NCI-H2081 treated with DMSO at 0.1 percent for 48 hours (cell line): ENCODE measurements at places on chromosomes 4 and X.

GRCh38 chrX:20973038-20973437 is 401.2 kb upstream of the CNKSR2 start:
- DNase-seq: no peak

- no peak for DNase-seq
Measured at GRCh38 chrX:134551376-134552048, 91.5 kb downstream of the HPRT1 start.

DNA sequence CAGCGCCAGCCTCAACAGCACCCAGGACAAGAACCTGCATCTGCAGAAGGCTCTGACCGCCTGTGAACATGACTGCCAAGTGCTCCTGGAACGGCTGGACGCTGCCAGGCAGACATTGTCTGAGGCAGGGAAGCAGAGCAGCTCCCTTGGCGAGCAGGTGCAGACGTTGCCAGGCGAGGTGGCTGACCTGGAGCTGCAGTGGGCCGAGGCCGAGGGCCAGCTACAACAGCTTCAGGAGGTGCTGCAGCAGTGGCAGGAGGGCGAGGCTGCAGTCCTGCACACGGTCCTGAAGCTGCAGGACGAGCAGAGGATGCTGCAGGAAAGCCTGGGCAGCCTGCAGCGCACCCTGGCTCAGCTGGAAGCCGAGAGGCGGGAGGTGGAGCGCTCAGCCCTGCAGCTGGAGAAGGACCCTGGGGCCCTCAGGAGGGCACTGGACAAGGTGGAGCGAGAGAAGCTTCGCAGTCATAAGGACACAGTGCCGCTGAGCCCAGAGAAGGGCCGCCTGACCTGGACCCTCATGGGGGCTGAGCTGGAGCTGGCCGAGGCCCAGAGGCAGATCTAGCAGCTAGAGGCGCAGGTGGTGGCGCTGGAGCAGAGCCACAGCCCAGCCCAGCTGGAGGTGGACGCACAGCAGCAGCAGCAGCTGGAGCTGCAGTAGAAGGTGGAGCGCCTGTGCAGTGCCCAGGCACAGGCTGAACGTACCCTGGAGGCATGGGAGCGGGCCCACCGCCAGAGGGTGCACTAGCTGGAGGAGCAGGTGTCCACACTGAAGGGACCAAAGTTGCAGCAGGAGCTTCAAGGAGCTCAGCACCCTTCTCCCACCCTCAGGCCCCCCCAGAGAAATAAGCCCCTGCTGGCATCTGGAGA is 16.4 kb downstream of the SMIM10L2A start:
- DNase-seq: no peak

GRCh38 chr4:97498875-97499274 is 644.4 kb downstream of the STPG2 start:
- DNase-seq: no peak

GRCh38 chrX:21778236-21778635 is 20.3 kb upstream of the SMPX start:
- DNase-seq: no peak

- no peak for DNase-seq
Measured at GRCh38 chr4:5618051-5618960, 90.1 kb downstream of the EVC2 start.

- DNase-seq: no peak
Measured at GRCh38 chrX:1443496-1444075, 9.1 kb downstream of the ASMTL start.

GRCh38 chr4:70801265-70801809 is 38.4 kb downstream of the GRSF1 start:
- no peak for DNase-seq

DNA sequence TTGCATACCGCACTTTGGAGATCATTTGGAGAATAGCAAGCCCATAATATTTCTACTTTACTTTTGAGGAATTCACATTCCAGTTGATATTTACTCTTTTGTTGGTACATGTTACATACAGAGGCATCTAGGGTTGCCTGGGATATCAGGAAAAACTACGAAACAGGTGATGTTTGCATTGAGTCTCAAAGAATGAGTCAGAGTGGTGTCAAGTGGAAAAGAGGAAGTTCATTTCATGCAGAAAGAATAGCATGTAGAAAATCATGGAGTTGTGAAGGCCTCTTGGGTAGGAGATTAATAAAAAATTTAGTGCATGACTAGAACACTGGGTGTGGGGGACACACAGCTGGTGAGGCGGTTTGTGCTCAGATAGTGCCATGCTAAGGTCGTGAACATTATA is 33.5 kb upstream of the ELOVL6 start:
- no peak for DNase-seq

GRCh38 chr4:141548791-141549190 is 87.6 kb upstream of the IL15 start:
- no peak for DNase-seq

DNA sequence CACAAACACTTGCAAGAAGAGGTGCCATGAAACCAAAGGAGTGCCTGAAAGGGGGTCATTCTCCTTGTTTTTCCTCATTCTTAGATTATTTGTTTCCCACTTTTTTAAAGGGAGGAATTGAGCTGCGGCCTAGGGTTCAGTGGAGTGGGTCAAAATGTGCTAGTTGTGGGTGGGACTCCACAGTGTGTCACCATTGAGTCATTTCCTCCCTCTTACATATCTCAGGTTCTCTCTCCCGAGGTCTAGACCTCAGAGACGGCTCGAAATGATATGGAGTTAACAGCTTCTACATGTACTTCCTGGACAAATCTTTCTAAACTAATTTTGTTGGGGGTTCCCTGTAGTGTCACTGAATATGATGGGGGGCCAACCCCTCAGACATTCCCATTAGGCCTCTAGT is 328.4 kb upstream of the SPANXN1 start:
- no peak for DNase-seq

DNA sequence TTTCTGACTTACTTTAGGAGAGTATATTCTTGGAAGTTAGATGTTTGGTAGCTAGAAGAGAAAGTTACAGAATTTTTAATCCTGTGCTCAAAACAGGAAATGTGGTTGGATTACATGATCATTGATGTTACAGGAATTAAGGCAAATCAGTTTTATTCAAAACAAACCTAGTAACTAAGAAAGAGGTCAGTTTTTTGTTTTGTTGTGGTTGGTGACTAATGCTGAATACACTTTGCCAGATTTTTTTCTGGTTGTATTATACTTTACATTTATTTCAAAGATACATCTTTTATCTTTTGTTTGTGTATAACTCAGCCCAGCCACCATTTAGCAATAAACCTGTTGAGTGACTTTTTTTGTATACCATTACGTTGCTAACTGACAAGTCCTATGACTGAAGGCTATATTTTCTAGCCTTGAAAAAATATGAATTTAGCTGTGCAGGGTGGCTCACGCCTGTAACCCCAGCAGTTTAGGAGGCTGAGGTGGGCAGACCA is 116.7 kb downstream of the KLHL8 start:
- no peak for DNase-seq

DNA sequence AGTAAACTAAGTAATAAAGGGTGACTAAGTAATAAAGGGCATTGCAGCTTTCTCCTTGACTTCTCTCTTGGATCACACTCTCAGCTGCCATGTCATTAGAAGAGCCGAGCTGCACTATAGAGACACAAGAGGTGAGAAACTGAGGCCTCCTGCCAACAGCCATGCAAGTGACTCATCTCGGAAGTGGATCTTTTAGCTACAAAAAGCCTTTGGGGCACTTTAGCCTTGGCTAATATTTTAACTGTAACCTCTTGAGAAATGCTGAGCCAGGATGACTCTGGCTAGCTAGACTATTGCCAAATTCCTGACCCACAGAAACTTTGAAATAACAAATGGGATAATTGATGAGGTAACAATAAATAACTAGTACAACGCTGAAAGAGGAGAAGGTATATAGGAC is 1.5 kb upstream of the NEIL3 start:
- no peak for DNase-seq

GRCh38 chr4:144504883-144505282 is 141.1 kb upstream of the HHIP start:
- no peak for DNase-seq

- no peak for DNase-seq
Measured at GRCh38 chrX:55169782-55170181, 50.4 kb upstream of the PAGE5 start.

DNA sequence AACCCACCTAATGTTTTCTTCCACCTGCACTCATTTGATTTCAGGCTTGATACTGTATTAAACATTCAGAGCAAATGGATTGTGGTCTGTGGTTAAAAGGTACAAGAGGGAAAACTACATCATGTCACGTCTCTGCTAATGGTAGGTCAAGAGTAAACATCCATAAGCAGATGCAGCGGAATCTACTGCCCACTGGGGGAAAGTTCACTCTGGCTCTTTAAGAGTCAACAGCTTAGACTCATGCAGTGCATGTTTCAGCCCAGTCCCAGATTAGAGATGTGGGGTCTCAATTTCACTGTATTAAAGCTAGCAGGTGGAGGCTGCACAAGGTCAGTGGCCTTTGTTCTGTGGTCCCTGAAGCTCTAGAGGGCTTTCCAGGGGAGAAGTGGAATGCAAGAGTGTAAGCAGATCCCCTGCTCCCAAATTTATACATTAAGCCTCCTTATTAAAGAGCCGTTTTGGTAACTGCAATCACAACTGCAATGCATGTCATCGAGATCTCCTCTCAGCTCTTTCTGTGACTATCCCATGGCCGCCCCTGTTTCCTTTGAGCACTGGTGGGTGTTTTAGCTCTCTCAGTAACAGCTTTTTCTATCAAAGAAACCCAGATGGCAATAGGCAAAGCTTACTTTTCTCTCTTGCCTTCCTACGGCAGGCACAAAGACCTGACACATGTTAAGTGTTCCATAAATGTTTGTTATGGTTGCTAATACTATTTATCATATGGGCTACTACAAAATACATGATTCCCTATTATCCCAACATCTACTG is 53.4 kb downstream of the LDB2 start:
- no peak for DNase-seq

- no peak for DNase-seq
Measured at GRCh38 chr4:54065282-54066087, 1.1 kb upstream of the CHIC2 start.

- no peak for DNase-seq
Measured at GRCh38 chr4:186827534-186827897, 103.9 kb upstream of the FAT1 start.

- DNase-seq: no peak
Measured at GRCh38 chrX:135435933-135436332, 14.2 kb downstream of the SMIM10L2A start.

GRCh38 chrX:8144925-8145324 is 26.1 kb downstream of the VCX2 start:
- no peak for DNase-seq

DNA sequence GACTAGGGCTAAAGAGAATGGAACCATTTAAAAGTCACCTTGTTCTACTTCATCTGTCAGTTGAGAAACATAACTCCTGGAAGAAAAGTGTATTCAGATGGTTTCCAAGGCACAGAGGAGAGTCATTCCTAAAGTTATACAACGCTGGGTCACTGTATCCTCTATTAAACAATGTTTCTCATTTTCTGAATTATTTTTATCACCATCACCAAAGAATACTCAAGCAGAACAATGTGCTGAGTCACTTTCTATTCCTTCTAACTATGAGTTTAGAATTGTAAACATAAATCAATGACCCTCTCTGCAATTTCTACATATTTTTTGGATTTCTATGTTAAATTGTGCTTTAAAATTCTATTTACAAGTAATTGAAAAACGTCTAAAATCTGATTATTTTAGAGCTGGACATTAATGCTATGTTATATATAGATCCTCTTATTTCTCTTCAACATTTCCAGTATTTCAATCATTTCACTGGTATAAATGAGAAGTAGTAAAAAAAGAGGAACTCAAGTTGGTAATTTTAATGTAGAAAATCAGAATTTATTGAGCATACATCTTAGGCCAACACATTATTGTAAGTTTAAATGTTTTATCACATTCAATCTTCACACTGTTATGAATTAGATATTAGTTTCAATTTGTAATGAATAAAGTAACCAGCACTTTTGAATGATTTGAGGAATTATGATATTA is 7.5 kb downstream of the DTHD1 start:
- no peak for DNase-seq

DNA sequence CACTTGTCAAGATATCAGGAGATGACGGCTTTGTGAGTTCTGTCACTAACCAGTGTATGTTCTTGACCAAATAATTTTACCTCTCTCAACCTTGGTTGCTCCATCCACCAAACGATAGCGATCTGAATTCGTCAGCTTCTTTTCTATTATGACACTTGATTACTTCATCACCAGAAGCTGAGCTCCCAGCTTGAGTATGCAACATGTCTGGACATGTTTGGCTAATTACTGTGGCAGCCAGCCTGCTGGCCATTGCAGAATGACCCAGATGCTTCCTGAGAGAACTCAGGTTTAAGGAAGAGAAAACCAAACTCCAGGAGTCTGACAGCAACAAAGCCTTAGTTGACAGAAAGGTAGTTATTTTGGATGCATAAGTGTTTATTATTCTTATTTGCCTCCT is 46.4 kb upstream of the PARM1 start:
- DNase-seq: no peak

- no peak for DNase-seq
Measured at GRCh38 chr4:137967480-137968190, 274.5 kb downstream of the SLC7A11 start.

DNA sequence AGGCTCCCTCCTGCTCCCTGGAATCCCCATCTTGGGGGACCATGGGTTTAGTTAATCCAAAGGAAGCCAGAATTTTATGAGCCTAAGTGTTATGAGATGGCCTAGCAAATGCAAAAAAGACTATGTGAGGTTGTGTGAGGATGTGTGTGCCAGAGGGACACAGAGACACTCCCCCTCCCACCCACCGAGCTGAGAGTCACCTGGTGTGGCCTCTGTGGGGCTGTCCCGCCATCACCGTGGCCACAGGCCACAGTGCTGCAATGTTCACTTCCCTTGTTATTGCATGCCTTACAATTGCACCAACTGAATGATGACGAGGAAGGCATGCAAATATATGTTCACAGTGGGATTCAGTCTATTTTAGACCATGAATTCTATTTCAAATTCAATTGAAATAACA is 601 bp upstream of the FGFBP2 start:
- DNase-seq: no peak
